Activated T-cell treated with anti-CD3 and anti-CD28 coated beads for 4 hours (primary cell): ENCODE measurements at places on chromosomes 3 and 15.

- DNase-seq = no peak
These were observed 12.4 kb downstream of the ITGA11 start for GRCh38 chr15:68419301-68420175.

DNA sequence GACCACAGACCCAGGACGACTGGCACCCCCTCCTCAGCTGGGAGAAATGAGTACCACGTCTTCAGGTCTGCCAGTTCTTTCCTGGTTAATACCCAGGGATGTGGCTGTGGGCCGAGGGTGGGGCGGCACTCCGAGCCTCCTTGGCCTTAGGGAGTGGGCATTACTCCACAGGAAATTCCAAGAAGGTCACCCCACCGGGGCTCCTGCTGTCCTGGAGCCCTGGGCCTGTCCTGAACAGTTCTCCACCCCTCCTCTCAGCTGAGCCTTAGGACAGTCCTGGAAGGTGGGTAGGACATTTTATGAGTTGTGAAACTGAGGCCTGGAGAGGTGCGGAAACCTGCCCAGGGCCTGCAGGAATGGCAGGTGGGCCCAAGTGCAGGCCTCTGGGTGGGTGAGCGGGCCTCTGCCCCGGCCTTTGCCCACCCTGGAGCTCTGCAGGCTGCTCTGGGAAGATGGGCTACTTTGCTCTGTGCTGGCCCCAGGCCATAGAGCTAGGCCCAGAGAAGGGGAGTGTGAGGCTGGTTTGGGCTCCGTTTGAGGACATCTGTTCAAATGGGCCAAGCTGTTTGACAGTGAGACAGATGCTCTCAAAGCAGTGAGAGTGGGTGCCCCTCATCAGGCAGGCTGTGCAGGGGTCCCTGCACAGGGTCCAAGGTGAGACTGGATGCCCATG is 103.1 kb downstream of the TMEM266 start:
- DNase-seq = no peak

GRCh38 chr3:89278302-89279025 is 171.0 kb downstream of the EPHA3 start:
- no peak for DNase-seq

- no peak for DNase-seq
These were observed 5.6 kb downstream of the EIF3J start for GRCh38 chr15:44542596-44542995.

DNA sequence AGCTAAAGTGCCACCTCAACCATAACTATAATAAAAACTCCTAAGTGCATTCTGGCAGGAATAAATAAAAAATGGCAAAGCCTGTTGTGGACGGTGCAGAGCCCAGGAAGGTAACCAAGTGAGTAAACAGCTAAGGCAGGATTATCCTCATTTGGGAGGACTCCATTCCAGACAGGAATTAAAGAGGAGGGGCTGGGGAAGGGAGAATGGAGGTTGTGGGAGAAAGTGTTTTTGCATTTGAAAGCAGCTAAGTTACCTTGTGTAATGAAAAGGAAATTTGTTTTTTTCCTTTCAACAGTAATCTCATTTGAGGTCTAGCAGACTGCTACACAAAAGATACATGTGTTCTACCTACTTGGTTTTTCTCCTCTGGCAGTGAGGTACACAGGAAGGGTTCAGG is 248.5 kb downstream of the TIGIT start:
- DNase-seq = no peak

DNA sequence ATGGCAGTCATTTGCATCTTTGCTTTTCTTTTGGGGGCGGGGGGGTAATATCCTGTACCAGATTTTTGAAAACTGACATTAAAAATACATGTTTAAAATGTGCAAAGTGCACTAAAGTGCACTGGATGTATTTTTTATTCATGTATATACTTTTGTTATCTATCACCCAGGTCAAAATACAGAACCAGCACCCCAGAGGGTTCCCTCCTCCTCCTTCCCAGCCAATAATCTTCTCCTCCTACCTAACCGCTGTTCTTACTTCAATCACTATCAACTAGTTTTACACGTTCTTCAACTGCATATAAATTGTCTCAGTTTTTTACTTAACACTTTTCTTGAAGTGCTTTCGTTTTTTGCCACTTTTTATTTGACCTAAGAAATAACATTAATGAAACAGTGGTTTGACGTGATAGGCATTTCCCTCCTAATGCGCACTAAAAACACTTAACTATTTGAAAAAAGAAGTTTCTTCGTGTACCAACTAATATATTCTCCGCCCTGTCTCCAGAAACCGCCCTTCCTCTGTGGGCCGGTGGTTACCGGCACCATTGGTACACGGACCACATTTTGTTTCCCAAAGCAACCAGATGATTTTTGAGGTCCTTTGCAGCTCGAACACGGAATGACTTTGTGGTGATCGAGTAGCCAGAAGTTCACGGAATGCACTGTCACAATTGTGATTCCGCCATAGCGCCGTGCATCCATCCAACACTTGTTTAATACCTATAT is 836 bp upstream of the AKAP13 start:
- DNase-seq = peak; percentile 19

- no peak for DNase-seq
These were observed 24.0 kb upstream of the TRH start for GRCh38 chr3:129950318-129951046.

- DNase-seq = no peak
These were observed 67.3 kb downstream of the MORC1 start for GRCh38 chr3:109050591-109051167.

GRCh38 chr3:124764746-124765145 is 34.5 kb downstream of the UMPS start:
- DNase-seq = no peak

DNA sequence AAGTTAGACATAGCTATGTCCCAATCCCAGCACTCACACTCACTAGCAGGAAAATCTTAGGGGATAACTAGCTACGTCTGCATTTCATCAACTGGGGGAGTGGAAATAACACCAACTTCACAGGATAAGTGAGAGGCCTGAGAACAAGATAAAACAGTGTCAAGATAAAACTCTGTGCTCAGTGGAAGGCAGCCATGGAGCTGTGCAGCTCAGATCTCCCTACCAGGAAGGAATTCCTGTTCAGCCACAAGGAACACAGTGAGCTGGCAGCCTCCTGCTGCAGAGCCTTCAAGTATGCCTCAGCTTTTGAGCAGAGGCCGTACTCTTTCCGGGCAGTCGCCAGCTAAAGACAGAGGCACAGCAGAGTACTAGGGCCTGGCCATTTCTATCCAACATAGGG is 115.8 kb upstream of the TOPAZ1 start:
- no peak for DNase-seq

- DNase-seq = no peak
These were observed 445.1 kb upstream of the RBMS3 start for GRCh38 chr3:28835751-28836150.

DNA sequence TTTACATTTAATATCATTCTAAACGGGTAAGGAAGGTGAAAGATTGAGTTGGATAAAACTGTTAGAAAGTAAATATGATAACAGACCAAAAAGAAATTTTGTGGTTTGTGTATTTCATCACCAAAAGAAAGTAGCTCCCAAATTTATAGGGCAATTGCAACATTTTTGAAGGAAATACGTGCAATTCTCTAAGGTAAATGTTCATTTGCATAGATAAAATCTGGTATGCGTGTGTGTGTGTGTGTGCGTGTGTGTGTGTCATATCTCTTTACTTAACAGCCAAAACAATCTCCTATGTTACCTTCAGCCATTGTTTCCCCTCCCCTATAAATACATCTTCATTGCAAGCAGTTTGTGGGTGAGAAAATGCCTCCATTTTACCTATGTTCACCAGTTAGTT is 208.4 kb downstream of the TNIK start:
- no peak for DNase-seq

DNA sequence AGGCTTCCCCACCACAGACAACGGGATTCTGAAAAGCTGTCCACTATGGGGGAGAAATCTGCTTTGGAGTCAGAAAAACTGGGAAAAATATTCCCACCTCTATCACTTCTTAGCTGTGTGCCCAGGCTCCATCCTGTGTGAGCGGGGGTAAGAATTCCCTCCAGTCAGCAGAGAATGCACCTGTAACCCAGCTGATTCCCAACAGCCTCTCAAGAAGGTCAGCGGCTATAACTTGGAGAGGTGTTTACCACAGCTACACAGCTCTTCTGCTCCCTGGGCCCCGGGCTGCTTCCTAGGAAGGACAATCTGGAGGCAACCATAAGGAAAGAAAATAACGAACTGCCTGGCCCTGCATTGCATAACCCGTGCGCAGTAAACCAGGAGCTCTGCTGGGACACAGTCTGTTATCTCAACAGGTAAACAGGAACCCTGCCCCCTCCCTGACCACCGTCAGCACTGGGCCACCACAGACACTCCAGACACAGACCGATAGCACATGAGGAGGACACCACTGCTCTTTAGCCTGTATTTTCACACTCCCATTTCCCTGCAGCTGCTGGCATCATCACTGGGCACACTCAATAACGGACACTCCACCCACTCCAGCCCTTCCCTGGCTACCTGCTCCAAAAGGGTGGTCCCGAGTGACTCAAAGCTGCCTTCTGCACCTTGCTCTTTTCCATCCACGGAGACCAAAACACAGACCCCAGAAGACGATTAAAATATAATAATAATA is 2.1 kb downstream of the RAB43 start:
- DNase-seq = no peak
